Activated CD4-positive, CD25-positive, alpha-beta regulatory T cell (primary cell): ENCODE measurements at places on chromosomes 3 and 15.
A peak's percentile ranks its signal among the peaks of the same experiment; 100 is the strongest.

DNA sequence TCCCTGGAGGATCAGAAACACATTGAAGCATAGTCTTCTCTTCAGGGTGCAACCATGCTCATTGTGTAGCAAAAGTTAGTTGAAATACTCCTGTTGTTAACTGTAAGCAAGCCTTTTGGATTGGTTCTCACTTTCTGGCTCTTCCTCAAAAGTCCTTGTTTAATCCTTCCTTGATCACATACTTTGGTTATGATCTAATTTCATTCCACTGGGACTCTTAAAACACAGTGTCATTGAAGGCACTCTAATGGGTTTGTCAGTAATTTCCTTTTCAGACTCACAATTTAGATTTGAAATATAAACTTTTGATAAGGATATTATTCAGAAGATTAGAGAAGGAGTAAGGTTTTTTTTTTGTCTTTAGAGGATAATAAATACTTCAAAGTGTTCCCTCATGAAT is 451.7 kb upstream of the SGO1 start:
- DNase-seq: no peak

DNA sequence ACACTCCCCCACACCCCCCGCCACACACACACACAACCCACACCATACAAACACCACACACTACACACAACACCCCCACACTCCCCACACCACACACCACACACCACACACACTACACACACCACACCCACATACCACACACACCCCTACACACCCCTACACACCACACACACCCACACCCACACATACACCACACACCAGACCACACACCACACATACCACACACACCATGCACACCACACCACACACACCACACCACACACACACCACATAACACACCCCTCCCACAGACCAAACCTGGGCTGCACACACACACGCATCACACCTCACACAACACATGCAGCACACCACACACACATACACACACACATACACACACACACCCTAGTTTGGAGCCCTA is 1.8 kb upstream of the RASGRF1 start:
- DNase-seq: no peak

- DNase-seq: no peak
These were observed 476.0 kb downstream of the MFSD1 start for GRCh38 chr3:159277814-159278213.

- DNase-seq: no peak
These were observed 52.3 kb downstream of the NCEH1 start for GRCh38 chr3:172658344-172659245.

DNA sequence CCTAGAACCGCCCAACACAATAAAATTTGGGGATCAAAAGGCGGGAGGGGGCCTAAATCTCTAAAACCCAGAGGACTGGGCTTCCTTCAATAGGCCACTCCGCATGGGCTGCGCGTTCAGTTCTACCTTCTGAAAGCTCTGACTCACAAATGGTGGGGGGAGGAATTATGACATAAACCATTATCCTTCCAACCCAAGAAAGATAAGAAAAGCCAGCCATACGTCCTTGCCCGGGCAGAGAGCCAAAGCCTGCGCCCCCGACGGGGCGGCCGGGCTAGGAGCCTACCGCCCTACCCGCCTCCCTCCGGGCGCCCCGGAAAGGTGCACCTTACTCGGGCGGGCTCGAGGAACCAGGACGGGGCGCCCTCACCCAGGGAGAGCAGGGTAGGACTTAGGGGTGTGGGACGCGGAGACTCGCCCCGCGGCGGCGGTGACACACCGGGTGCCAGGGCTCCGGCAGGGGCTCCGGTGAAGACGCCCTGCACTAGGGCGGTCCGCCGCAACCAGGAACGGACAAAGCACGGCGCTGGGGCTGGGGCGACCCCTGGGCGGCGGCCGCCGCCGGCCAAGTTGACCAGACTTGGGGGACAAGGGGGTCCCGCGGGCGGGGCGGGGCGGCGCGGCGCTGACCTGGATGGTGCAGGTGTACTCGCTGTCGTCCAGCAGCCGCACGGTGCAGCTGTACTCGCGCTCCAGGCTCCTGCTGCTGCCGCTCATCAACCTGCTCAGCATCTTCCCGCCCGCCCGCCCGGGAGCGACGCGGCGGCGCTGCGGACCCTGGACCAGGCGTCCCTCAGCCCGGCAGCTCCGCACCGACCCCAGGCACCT is 534 bp downstream of the FRMD5 start:
- peak; percentile 8 for DNase-seq

- no peak for DNase-seq
These were observed 29.6 kb upstream of the TRPC1 start for GRCh38 chr3:142694225-142694624.

GRCh38 chr3:156382458-156383346 is 172.2 kb downstream of the SSR3 start:
- DNase-seq: no peak

DNA sequence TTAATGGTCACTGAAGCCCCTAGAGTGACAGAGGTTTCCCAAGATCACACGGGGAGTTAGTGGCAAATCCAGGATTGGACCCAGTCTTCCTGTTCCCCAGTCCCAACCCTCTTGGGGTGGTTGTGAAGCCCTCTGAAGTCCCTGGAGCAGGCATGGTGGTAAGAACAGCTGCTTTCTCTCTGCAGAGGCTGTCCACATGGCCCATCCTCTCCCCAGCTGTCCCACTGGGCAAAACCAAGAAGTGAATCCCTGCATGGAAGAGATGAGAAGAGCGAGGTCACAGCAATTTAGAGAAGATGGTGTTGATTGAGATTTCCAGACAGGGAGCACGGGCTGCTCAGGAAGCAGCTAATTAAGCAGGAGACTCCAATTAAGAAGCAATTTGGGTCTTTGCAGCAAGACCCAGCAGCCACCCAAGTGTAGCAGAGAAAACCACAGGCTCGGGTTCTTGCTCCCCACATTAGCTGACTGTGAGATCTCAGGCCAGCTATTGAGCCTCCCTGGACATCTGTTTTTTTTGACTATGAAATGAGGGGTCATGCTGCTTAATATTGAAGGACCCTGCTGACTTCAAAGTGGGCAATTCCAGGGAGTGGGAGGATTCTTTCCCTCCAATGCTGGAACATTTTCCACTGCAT is 14.8 kb upstream of the HDAC11 start:
- no peak for DNase-seq

DNA sequence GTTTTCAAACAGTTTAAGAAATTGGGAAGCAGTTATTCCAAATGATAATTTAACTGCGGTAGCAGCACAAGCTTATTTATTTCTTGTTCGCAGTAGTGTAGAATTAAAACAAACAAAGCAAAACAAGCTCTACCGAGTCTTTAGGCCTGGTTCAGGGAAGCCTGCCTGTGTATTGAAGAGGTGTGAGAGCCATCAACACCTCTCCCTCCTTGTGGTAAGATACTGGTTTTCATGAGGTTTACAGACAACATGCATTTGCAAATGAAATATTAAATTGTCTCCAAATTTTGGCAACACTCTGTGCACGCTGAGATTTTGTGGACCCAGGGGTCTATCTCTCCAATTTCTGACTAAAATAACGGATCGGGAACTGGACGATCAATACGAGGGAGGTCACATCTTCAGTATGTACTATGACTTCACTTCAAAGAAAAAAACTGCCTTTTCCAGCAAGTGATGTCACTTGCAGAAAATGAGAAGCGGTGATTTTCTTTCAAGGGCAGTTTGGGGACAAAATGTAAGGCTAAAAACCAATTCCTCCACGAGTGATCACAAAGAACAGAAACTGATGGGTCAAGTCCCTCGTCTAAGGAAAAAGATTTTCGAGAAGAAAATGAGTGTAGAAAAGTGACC is 721 bp downstream of the ATR start:
- DNase-seq: no peak
